ENCODE measurements at places on chromosomes 6 and 20.

GRCh38 chr6:5110246-5110645 is 25.1 kb downstream of the PPP1R3G start:
- DNase-seq, result no peak

- DNase-seq, result no peak
Measured at GRCh38 chr6:87682310-87682709, 19.7 kb downstream of the AKIRIN2 start.

DNA sequence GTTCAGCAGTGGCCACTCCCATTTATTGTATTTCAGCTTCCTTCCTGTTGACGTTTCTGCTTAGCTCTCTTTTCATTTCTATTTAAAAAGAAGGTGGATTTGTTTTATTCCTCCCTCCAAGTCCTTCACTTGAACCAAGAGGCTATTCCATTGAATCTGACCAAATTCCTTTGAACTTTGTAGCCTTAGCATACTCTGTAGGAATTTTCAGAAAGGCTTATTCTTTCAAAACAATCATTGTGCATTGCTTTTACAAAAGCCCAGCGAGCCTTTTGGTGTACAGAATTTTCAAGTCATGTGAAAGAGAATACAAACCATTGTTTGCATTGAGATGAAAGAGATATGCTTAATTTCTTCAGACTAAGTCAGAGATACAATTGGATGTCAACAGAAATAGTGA is 151.0 kb upstream of the INSM1 start:
- DNase-seq, result no peak

DNA sequence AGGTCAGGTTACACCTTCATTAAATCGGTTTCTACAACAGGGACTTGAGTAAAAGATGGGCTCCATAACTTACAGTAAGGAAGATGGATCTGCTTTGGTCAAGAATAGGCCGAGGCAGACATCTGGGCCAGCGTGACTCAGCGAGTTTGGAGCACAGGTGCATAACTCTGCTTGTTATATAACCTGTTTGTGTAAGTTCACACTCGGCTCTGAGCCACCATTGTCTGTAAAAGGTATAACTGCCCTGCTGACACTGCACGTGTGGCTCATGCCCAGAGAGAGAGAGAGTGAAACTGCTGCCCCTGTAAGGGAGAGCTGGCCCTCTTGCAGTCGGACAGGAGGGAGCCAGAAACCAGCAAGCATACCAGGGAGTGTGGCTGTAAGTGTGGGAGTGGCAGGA is 737.9 kb upstream of the SLC35B3 start:
- DNase-seq, result no peak

DNA sequence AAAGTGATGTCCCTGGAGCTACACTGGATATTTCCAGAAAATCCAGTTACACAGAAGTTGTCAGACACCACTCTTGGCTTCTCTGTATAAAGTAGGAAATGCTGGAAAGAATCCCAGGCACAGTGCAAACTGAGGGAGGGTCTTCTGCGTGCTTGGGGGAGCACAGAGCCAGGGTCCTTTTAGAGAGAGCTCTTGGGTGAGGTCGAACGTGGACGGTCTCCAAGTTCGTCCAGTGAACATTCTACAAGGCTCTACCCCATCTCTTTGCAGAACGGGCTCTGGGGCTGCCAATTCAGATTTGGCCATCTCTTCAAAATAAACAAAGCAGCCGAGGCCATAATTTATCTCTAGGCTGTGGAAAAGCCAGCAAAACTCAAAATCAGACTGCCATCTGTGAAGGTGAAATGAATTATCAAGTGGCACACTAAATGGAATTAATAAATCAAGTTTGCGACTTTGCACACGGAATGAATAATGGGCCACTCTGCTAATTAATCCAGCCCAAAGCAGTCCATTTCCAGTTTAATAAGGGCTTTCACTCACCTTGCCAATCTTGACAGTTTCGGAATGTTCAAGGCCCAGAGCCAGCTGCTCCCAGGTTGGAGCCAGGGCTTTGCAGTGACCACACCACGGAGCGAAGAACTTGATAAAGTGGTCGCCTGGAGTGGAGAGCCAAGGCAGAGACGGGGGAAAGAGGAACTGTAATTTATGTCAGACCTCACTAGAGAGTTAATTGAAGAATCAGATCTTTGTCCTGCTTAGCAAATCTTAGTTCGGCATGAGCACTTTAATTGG is 19.3 kb downstream of the TXNDC5 start:
- no peak for DNase-seq

DNA sequence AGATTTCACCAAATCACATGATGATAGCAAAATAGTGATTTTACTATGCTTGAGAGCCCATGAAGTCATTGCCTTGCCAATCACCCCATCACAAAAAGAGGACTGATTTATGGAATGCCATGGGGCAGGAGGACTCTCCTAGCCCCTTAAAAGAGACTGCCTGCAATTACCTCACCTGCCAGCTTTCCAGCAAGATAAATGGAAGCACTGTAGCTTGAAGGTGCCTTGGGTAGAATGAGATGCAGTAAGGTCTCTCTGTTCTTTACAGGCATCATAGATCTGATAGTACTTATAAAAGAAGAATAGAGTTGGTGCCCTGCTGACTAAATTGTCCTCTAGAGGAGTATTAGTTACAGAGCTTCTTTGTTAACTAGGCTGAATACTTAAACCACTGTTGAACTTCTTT is 242.3 kb downstream of the TMEM242 start:
- DNase-seq, result no peak

DNA sequence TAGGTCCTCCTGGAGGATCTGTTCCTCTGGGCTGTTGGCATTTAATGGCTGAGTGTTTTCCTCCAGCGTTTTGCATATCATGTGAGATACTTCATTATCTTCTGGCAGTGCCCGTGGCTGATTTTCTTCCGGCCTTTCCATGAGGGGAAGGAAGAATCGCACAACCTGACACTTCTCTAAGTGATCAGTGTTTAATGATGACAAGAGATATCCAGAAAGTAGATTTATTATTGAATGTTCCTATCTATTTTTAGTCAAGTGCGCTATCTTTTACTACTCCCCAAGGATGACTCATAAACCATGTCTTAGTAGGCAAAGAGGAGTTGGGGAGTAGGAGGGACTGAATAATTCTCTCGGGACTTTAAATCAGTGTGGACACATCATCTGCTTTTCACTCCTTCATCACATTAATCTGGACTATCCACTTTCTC is 149.7 kb downstream of the PLCB4 start:
- no peak for DNase-seq

DNA sequence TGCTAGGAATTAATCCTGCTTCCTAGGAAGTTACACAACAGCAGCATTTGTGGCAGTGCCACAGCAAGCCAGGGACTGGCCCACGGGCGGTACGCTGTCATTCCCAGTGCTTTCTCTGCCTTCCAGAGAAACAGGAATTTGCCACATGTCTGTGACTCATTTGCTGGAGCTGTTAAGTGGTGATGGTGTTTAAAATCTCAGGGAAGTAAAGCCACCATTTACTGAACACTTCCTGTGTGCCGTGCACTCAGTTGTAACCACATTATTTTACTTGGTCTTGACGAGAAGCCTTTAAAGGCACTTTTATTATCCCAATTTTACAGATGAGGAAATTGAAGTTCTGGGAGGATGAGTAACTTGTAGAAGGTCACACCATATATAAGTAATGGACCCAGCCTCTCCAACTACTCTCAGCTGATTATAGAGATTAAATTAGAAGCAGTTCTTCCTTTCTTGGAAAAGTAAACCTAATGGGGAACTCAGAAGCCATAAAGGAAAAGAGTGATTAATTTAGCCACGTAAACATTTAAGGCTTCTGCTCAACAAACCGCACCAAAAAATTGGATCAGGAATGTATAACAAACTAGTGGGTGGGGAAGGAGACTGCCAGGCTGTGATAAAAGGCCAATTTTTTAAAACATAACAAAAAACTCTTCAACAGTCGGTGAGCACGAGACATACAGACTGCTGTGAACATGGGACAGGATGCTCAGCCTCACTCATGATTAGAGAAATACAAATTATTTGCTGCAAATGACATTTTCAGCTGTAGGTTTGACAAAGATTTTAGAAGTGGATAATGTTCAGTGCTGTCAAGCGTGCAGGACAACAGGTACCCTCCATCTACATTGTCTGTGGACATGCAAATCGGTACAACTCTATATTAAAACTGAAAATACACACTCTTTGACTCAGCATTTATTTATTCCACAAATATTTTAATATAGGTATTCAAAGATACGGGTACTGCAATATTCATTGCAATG is 311.2 kb downstream of the NRN1 start:
- no peak for DNase-seq

DNA sequence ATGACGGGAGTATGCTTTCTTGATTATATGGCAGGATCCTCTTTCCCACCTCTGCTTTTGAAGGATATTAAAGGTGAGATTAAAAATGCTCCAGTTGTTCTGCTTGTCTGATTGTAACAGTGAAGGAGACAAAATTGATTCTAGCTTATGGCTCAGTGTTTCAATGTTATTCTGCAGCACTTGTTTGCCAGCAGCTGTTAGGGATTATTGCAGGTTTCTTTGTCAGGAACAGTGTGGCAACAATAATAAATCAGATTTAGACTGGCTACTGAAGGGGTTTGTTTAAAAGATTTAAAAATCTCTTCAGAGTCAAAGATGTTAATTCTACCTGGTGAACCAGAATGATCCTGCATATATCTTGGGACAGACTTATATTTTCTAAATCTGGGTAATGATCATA is 126.9 kb downstream of the LAMA2 start:
- DNase-seq, result no peak

All from activated T-helper 1 cell treated with anti-CD3 and anti-CD28 coated beads, Interleukin-2, amount 50 U/mL, for 16 hours (primary cell).